ENCODE measurements at places on chromosomes 1 and 21.

- DNase-seq = no peak
Observed at GRCh38 chr1:30895944-30896660, 12.5 kb downstream of the SDC3 start.

DNA sequence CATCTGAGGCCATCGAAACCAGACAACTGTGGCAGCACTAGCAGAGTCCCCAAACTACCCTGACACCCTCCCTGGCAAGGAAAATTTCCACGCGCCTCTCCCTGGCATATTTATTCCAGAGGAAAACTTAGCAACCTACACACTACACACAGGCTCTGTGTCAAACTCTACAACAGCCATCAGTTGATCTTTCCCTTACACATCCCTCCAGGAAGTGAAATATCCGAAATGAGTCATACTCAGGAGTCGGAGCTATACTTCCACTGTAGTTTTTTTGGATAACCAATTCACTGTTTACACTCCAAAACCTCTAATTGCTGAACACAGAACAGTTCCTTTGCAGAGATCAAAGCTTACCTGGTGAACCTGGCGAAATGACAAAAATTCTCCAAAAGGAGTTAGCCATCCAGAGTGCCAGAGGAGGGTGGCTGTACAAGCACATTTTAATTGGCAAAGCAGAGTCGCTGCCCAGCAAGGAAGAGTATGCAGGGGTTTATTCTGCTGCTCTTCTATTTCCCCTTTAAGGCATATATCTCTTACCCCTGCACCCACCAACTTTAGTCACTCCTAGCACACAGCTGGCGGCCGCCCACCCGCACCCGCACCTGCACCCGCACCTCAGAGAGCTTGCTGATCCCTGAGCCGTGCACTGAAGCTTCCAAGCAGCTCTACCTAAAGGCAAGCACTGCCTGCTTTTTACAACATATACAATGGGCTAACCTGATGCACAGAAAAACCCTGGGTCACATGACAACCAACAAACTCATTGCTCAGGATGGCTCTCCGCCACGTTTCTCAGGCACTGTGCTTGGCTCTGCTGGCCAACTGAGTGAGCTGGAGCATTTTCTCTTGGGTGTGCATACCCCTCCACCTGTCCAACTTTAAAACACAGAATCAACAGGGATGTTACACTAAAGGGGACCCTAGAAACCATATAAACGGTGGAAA, 54.9 kb downstream of the CAPZB start:
- DNase-seq = peak; percentile 70

DNA sequence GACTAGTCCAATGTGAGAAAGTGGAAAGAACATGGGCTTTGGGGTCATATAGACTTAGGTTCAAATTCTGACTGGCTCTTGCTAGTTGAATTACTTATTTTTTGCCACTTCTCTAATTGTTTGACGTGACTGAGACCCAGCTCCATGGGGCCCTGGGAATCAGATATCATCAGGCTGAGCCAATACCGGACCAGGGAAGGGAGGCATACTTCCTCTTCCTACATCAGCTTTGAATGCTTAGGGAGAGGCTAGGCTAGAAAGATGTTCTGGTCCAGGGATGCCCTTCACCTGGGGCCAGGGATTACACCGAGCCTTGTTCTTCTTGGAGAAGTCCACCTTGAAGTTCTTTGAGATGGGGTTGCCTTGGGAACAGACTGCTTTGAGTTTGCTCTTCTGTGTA, 3.7 kb upstream of the NR1I3 start:
- no peak for DNase-seq

- no peak for DNase-seq
Observed at GRCh38 chr1:32894681-32895080, 6.5 kb downstream of the TMEM54 start.

DNA sequence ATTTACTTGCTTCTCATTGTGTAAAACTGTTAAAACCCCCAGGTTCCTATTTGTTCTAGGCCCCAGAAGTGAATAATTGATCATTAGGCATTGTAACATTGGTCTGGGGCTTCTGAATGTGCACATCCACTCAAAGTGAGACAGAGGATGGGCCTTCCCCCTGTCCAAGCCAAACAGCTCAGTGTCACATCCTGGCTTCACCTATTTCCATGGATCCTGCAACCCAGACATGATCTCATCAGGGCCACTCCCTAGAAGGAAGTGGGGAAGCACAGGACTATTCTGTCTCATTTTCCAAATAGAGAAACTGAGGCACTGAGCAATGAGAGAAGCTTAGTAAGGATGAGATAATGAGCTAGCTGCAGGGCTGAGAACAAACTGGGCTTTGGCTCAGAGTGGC, 47.4 kb upstream of the TSPAN2 start:
- DNase-seq = no peak

DNA sequence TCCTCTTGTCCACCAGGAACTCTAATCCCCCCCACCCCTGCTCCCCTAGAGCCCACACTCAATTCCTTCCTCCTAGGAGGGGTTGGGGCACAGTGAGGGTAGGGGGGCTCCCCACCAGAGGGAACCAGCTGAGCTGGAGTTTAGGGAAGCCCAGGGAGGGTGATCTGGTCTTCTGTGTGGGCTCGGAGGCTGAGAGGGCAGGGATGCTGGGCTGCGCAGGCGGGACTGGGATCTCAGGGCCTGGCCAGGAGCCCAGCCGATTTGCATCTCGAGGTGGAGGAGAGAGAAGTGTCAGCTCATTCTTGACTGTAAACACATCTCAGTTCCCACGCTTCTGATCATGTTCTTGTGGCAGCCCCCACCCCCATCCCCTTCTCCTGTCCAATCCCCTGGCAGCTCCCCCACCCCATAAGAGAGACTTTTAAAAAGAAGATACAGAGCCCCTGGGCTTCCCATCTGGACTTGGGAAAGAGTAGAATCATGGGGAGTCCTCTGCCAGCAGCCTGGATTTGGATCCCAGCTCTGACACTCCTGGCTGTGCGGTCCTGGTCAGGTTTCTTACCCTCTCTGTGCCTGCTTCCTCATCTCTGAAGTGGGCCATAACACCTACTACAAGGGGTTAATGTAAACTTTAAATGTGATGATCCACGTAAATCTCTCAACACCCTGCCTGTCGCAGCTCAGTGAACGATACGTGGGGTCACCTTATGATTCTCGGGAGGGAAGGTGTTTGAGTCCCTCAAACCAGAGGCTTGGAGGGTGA, 6.6 kb downstream of the PEAR1 start:
- DNase-seq = no peak

DNA sequence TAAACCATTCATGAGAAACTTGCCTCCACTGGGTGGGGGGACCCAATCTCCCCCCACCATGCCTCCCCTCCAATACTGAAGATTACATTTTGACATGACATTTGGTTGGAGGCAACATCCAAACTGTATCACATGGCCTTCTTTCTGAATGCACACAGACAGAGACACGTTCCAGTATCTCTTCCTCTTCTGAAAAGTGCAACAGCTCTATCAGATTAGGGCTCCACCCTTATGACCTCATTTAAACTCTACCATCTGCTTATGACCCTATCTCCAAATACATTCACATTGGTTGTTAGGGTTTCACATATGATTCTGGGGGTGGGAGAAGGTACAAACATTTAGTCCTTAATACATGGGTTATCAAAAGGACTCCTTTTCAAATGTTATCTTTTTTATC, 481.8 kb upstream of the NFIA start:
- no peak for DNase-seq

DNA sequence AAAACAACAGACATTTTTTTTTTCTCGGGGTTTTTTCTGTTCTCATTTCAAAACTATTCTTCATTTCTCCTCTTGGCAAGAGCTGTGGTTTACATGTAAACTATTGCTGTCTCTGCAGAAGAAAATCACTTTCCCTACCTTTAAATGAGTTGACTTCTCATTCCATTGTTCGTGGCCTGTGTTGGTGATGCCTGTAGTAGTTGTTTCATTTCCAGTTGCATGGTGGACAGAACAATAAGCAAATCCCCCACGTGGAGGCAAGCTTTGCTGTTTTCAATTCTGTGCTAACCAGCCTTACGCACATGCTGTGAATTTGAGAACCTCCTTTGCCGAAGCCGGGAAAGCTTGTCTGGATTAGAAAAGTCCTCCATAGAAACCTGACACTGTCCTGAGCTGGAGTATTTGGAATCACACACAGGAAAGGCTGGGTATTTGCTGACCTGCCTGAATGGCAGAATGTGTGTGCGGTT, 26.2 kb upstream of the MAP3K7CL start:
- DNase-seq = no peak

DNA sequence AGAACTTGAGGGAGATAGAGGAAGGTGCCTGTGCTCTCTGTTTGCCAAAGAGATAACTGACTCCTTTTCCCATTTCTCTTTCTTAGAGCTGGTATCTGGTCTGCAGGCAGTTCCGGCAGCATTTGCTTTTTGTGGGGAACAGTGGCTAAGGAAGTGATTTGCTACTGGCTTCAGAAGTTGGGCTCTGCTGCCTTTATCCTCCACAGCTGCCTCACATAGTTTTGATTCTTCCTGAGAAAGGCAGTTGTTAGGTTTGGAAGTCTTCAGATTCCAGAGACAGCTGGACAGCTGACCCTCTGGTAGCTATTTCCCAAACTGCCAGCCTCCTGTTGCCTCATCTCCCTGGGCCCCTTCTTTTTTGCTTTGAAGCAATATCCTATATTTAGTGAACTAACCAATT, 62.6 kb upstream of the MACF1 start:
- no peak for DNase-seq

GRCh38 chr1:197913495-197914276, 3.5 kb upstream of the LHX9 start:
- no peak for DNase-seq

DNA sequence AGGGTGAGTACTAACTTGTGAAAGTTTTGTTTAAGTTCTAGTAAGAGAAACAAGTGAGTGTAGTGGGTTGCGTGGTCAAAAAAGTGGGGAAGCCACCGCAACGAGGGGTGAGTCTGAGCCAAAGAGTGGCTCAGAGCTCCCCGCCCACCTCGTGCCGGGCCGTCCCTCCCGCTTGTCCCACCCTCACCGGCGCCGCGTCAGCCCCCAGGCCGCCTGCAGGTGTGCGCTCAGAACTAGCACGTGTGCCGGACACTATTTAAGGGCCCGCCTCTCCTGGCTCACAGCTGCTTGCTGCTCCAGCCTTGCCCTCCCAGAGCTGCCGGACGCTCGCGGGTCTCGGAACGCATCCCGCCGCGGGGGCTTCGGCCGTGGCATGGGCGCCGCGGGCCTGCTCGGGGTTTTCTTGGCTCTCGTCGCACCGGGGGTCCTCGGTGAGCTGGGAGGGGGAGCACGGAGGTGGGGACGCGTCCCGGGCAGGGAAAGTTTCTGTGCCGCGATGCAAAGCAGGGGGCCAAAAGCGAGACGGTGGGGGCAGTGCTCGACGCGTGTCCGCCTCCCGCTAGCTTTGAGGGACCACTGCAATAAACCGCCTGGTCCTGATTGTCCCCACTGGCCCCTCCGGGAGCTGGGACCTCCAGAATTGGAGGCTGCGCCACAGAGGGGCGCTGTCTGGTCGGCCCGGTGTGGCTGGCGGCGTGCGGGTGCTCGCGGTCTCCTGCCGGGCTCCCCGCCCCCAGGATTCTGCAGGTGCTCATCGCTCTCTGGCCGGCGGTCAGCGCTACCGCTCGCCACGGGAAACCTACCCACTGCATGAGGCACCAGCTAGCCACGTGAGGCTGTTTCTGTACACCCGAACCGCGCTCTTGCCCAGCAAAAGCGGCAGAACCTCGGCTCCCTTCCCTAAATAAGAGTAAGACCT, at the start of gene CR2:
Gene CR2, plus strand, starts transcription at position 283 of the 919 bp plus-strand sequence. Its CDS starts 91 bp downstream, at position 374.
- DNase-seq = peak; percentile 34

DNA sequence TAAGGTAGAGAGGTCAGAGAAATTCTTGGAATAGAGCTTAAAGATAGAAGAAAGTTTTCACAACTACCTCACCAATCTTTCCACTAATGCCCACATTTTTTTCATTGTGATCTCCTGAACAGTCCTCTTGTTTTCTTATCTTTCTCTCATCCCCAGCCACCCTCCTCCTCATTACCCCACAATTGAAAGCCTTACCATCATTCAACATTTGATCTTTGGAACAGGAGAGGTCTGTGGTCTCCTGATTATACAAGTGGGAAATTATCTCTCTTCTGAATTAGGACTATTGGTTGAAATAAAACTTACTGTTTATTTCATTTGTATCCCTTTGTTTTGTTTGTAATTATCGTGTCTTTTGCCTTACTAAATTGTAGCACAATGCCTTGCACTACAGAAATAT, 29.6 kb downstream of the DNAH14 start:
- no peak for DNase-seq

- no peak for DNase-seq
Observed at GRCh38 chr1:76210160-76210559, 135.6 kb downstream of the ST6GALNAC3 start.

GRCh38 chr1:177495878-177496277, 325.1 kb downstream of the BRINP2 start:
- no peak for DNase-seq

- no peak for DNase-seq
Observed at GRCh38 chr1:185759061-185759460, 24.9 kb downstream of the HMCN1 start.

DNA sequence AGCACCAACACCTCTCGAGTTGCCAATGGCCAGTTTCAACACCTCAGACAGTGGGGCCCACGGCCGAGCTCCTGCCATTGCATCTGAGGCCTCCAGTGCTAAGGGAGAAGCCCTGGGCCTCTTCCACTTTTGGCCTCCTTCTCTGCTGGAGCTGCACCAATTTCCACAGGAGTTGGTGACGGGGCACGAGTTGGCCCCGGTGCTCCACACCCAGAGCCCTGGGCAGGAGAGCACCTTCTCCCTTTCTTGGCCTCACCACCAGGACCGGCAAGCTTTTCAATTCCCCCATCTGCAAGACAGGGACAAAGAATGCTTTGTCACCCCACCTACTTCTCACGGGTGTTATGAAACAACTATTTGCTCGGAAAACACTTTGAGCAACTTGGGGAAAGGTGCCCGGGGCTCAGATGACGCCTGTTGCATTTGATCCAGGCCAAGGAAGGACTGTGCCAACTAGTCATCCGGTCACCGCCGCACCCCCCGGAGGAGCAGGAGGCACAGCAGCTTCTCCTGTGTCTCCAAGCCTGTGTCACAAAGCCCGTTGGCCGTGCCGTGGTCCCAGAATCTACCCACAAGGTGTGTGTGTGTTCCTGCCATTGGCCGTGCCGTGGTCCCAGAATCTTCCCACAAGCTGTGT, 55.2 kb downstream of the TOMM20 start:
- DNase-seq = no peak
